Stimulated activated CD8-positive, alpha-beta memory T cell treated with anti-CD3 and anti-CD28 coated beads, Interleukin-12 subunit alpha, Interleukin-12 subunit beta, amount 100 ng/mL, for 1 hour (primary cell): ENCODE measurements at places on chromosomes 7 and 10.

DNA sequence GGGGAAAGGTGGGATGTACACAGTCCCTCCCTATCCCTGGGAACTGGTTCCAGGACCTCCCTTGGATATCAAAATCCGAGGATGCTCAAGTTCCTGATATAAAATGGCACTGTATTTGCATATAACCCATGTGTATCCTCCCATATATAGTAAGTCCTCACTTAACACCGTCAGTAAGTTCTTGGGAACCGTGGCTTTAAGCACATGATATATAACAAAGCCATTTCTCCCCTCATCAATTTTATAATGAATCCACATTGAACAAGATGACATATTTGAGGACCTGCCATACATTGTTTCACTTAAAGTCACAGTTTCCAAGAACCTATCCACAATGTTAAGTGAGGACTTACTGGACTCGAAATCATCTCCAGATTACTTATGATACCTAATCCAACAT lies 5.4 kb downstream of the CRYGN start:
- no peak for DNase-seq

DNA sequence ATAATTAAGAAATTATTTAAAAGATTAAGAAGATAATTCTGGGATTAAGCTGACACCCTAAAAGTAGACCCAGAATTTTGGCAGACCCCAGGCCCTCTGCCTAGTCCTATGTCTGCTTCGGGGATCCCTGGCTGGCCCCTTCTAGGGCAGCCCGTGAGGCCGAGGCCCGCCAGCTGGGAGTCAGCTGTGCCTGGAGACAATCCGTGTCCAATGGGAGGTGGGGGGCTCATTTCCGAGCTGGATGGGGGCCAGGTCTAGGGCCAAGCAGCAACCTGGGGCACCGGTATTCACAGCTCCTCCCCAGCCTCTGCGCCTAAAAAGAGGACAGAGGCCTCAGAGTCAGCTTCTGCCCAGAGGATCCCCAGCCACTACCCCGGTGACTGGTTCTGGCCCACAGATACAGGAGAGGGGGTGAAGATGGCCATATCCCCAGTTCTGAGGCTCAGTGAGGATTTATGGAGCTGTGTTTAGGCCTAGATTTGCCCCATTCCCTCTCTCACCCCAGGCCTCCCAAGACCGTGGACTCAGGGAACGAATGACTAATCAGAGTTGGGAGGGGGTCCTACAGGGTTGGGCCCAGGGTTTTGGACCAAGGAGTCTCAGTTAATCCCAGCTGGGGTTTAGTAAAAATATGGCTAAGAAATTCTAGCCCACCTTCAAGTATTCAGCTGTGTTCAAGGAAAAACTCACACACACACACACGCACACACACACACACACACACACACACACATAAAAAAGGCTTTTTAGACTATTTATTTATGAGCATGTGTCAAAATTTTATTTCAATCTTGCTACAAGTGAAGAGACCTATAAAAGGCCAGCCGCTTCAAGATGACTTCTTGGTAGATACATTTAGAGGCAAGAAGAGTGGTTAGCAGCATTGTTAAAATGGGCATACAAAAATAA lies 37.4 kb upstream of the LBX1 start:
- no peak for DNase-seq

GRCh38 chr10:128384831-128385230 lies 258.6 kb upstream of the MKI67 start:
- DNase-seq = no peak

DNA sequence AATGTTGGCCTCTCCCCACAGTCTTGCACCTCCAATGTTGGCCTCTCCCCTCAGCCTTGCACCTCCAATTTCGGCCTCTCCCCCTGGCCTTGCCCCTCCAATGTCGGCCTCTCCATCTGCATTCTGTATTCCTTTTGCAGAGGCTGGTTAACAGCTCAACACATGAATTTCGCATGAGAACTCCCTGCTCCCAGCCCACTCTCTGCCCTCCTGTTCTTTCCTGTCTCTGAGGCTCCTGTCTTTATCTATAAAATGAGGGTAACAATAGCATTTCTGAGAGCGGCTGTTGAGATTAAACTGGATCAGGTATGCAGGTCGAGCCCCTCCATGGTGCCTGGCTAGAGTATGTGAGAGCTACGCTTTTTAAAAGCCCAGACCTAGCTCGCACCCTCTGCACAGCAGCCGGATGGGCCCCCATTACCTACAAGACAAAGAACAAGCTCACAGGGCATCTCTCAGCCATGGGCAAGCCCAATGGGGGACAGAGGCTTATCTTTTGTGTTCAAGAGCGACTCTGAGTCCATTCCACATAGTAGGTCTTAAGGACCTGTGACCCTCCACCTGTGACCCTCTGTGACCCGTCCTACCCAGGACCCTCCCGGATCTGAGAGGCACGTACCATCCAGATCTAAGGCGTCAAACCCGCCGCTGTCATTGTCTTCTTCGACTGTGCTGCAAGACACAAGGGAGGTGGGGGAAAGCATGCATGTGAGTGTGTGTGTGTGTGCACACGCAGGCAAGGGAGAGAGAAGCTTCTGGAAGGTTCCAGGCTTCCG lies 82.2 kb upstream of the GNA12 start:
- DNase-seq = no peak

- DNase-seq = no peak
These were observed 88.8 kb upstream of the TRIL start for GRCh38 chr7:29046978-29047377.

DNA sequence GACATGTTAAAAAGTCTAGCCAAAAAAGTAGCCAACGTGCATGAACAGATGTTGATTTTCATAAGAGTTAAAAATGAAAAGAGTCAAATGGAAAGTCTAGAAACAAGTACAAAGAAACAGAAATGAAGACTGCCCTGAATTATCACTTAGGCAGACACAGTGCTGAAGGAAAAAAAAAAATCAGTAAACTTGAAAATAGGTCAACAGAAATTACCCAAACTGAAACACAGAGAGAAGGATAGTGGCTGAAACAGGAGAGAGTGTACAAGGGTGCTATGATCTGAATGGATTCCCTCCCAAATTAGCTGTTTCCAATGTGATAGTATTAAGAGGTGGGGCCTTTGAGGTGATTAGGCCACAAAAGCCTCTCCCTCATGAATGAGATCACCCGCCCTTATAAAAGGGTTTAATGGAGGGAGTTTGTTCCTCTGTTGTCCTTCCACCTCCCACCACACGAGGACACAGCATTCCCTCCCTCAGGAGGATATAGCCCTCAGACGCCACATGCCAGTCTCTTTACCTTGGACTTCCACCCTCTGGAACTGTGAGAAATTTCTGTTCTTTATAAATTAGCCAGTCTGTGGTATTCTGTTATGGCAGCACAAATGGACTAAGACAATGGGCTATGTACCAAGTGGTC lies 249.7 kb downstream of the AHR start:
- DNase-seq = no peak

GRCh38 chr7:157544980-157545680 lies 208.3 kb downstream of the DNAJB6 start:
- no peak for DNase-seq

GRCh38 chr10:48444266-48444665 lies 137.8 kb downstream of the MAPK8 start:
- DNase-seq = no peak

DNA sequence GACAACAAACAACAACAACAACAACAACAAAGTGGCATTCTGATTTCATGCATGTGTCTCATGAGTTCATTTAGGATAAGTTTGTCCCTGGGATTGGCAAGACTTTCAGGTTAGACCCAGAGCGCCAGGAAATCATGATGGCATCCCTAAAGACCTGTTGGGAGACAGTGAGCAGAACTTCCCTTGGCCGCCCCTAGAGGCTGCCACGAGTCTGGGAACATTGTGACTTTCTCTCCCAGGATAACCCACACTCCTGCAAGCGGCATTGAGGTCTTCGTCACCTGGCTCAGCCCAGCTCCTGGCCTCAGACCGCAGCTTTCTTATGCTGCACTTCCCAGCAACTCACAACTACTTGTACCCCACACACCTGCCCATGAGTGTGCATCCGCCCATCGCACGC lies 80.5 kb upstream of the RNF32 start:
- no peak for DNase-seq

DNA sequence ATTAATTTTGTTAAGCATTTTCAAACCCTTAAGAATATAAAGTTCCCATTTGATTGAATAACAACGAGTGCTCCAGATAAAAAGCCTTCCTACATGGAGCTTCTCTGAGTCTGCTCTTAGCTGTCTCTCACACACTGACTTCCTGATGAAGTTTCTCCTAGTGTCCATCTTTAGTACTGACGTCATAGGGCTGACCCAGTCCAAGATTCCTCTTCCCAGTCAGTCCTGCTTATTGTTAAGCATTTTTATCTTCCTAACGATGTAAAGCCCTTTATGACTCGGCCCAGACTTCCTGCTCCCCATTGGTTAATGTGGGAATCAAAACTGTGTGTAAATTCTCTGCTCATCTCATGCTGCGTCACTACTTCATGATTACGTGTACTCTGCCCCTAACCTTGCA lies 398.8 kb downstream of the TFEC start:
- DNase-seq = no peak

GRCh38 chr10:48900371-48900801 lies 39.3 kb downstream of the LRRC18 start:
- no peak for DNase-seq

- no peak for DNase-seq
These were observed 59.7 kb upstream of the LRRC18 start for GRCh38 chr10:48999346-48999745.

- DNase-seq = peak; percentile 63
These were observed 52.5 kb downstream of the PRF1 start for GRCh38 chr10:70549962-70550458.

GRCh38 chr7:26343837-26344236 lies 52.2 kb downstream of the SNX10 start:
- no peak for DNase-seq

DNA sequence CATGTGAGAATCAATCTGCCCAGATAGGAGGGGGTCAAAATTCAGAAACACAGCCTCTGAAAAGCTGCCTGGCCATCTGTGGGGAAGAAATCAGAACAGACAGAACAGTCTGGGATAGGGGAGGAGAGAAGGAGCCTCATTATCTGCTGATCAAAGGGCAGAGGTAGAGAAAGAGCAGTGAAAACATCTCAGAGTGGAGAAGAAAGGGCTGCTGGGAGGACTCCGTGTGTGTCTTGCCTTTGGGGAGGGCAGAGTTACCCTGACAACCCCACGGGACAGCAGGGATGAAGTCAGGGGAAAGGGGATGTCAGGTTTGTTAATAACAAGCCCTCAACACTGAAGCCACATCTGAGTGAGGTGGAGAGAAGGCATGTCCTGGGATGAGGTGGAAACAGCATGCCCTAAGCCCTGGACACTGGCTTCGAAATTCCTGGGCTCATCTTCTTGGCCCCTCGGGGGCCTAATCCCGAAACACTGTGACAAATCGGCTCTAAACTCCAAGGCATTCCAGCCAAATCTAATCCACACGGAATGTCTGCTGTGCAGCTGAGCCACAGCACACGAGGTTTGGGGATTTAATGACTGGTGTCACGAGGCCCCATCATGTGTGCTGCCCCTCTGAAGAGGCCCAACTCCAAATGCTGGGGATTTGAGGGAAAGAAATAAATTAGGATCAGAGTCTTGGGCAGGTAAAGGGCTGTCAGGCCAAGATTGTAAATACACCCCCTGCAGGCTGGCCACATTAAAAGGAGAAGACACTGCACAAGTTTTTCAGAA lies 82.8 kb upstream of the FGFR2 start:
- DNase-seq = no peak

GRCh38 chr7:92071032-92071431 lies 63.2 kb downstream of the CYP51A1 start:
- DNase-seq = no peak

DNA sequence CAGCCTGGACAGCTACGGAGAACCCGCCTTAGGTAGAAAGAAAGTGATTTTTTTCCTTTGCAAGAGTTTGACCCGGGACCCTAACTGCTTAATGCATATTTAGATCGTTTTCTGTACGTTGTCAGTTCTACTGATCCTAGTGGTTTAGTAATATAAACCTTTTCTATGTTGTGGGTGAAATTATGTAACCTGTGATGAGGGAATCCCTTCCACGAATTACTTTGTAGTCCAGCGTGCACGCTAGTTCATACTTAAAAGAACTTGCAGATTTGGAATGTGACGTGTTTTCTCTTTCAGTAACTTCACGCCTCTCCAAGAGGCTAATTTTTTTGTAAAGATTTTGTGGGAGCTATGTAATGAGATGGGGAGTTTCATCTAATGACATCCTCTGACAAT lies 705 bp downstream of the SLF2 start:
- DNase-seq = no peak

DNA sequence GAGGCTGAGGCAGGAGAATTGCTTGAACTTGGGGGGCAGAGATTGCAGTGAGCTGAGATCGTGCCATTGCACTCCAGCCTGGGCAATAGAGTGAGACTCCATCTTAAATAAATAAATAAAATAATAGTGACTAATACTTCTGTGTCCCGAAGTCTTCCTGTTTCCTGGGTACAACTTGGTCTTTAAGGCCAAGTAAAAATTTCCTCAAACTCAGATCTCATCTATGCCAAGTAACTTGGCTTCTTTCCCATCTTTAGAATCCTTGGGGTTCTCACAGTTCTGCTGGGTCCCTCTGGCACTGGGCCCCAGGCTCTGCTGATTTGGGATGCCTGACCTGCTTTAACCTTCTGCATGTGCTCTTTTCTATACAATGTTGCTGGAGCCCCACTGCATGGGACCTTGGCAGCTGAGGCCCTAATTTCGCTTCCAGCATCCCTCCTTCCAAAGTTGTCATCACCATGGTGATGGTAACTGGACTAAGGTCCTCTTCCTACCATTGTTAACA lies 22.7 kb upstream of the AKR1B10 start:
- no peak for DNase-seq

GRCh38 chr7:47145186-47145725 lies 436.7 kb downstream of the TNS3 start:
- no peak for DNase-seq

DNA sequence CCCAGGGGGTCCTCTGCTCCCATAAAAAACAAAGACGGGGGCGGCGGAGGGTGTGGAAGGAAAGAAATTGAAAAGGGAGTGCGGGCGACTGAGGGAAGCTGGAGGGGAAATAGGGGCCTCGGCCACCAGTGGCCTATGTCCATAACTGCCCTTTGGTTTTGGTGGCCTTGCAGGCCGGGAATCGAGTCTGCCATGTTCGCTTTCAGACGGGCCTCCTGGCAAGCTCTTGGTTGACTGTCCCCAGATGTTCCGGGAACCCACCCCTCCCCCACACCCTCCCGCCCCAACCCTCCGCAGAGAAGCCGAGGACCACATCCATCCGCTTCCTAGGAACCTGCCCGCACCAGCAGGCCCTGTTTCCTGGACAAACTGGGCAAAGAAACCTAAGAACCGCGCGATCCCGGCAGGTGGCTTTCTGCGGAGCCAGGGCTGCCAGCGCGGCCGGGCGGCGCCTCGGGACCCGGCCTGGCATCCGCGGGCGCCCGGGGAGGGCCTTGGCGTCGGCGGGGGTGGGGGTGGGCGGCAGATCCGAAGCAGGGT lies 20.0 kb upstream of the GATA3 start:
- DNase-seq = no peak

GRCh38 chr7:135964791-135965190 lies 12.4 kb downstream of the MTPN start:
- DNase-seq = no peak
